Stimulated activated CD4-positive, alpha-beta T cell treated with anti-CD3 and anti-CD28 coated beads, Interleukin-12 subunit alpha, Interleukin-12 subunit beta, amount 100 ng/mL, for 24 hours (primary cell): ENCODE measurements at places on chromosomes 3 and 15.

DNA sequence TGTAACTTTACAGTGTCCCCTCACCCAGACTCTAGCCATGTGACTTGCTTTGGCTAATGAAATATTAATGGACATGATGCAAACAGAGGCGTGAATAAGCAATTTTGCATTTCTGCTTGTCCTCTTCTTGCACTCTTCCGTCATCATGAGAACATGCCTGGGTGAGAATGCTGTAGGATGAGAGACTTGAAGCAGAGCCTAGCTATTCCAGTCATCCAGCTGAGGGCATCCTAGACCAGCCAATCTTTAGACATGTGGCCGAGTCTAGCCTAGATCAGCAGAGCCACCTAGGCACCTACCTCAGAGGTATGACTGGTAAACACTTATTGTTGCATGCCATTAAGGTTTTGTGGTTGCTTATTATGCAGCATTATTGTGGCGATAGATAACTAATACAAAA lies 450.5 kb upstream of the AZI2 start:
- DNase-seq = no peak

- no peak for DNase-seq
Observed at GRCh38 chr3:16439848-16440708, 73.4 kb downstream of the RFTN1 start.

DNA sequence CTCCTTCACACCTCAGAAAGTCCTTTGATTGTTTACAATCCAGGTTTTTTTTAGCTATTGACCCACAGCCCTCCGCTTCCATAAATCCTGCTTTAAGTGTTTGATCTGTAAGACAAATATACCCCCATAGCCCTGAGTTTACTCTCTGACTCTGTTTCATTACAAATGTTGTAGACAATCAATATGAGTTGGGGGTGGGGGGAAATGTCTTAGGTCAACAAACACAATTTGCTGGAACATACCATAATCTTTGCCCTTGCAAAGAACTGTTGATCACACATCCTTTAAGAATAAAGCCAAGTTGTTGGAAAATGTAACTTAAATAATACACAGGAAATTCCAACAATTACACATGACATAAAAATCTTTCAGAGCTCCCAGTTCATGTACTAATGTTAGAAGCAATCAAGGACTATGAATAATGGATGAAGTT lies 301.8 kb upstream of the SEMA6D start:
- no peak for DNase-seq

- no peak for DNase-seq
Observed at GRCh38 chr15:88512078-88512477, 34.4 kb downstream of the DET1 start.

DNA sequence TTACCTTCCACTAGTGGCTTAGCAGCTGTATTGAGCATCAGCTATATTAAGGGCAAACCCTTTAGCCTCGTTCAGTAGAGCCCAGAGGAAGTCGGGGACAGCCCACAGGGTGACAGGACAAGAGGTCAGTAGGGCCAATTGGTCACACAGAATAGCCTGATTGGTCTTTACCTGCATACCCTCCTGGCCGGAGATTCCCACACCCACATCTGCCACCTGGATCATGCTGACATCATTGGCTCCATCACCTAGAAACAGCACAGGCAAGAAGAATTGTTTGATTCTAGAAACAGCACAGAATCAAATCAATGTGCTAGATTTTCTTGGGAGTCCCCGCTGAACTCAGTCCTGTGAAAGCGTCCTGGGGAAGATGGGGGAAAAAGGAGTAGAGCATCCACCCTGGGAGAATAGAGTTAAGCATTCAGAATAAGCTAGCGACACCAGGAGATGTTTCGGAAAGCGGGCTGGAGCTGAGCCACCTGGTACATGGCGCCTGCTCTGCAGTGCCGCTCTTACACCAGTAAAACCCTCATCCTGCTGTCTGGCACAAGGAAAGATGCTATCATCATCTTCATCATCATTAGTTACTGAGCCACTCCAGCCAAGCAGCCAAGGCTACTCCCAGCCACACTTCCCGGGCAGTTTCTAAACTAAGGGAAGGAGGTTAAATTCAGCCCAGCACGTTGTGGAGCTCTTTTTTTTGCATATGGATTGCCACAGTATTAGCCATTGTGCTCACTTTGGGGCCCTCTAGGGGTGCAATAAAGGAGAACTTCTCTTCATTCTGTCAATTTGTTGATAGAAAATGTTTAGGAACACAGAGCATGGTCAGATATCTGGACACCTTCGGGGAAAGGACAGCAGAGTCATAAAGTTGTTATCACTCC lies 171.3 kb downstream of the ATP10A start:
- no peak for DNase-seq
